PC-3 (cell line): ENCODE measurements at places on chromosomes 2 and 18. TPM values are rescaled to one million over a fixed set of nuclear protein-coding genes. Genes with fewer than 3 reads are reported as not detected.

HOXD10 gene
- not detected in 2 replicates for total RNA-seq

DNA sequence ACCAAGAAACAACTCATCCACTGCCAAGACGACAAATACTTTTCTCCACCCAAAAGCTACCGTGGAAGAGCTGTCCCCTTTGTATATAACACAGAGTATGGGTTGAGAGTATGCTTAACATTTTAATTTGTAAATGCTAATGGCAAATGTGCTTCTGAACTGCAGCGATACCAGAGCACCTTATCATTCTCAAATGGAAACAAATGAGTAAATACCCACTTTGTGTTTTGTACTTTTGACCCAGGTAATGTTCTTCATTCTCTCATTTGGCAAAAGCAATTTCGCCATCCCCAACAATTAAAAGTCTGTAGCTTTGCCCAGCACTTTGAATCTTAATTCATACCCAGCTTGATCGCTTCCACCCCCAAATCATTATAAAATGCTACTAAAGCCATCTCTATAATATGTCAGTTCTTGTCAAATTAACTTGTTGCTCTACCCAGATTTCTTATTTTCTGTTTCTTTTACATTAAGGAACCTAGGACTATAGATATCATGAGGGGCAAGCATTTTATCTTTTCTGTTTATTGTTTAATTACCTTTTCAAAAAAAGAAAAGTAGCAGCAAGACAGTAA lies 6.2 kb upstream of the POU3F3 start:
- no peaks in the 10 kb centered on the region for H3K36me3 ChIP-seq
- no peak overlapping the region for H3K27ac ChIP-seq
- peaks cover 78% of the 10 kb centered on the region for H3K27me3 ChIP-seq
- peaks cover 4% of the 10 kb centered on the region; the same call in 1 of the 2 replicates for H3K4me1 ChIP-seq

GRCh38 chr2:75319951-75320350 lies 120.6 kb upstream of the TACR1 start:
- H3K4me1 ChIP-seq, result no peaks in the 10 kb centered on the region
- H3K27ac ChIP-seq, result no peak overlapping the region
- no peak for DNase-seq
- H3K36me3 ChIP-seq, result no peaks in the 10 kb centered on the region

- H3K36me3 ChIP-seq, result peaks cover 13% of the 10 kb centered on the region; the same call in 1 of the 2 replicates
- no peak overlapping the region for H3K27ac ChIP-seq
- no peaks in the 10 kb centered on the region for H3K4me1 ChIP-seq
- DNase-seq, result no peak
- no peaks in the 10 kb centered on the region for H3K27me3 ChIP-seq
These were observed 11.6 kb downstream of the FECH start for GRCh38 chr18:57574866-57575265.
